ENCODE measurements at places on chromosomes 3 and 15.

GRCh38 chr3:88324788-88325187 is 175.0 kb downstream of the C3orf38 start:
- no peak for ATAC-seq

GRCh38 chr15:50257924-50258323 is 7.6 kb downstream of the HDC start:
- ATAC-seq: no peak

DNA sequence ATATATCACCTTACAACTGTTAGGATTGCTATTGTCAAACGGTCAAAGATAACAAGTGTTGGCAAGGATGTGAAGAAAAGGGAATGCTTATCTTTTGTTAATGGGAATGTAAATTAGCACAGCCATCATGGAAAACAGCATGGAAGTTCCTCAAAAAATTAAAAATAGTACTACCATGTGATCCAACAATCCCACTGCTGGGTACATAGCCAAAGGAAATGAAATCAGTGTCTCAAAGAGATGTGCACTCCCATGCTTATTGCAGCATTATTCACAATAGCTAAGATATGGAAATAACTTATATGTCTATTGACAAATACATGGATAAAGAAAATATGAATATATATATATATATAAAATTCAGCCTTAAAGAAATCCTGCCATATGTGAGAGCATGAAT is 274.6 kb downstream of the EDEM1 start:
- no peak for ATAC-seq

DNA sequence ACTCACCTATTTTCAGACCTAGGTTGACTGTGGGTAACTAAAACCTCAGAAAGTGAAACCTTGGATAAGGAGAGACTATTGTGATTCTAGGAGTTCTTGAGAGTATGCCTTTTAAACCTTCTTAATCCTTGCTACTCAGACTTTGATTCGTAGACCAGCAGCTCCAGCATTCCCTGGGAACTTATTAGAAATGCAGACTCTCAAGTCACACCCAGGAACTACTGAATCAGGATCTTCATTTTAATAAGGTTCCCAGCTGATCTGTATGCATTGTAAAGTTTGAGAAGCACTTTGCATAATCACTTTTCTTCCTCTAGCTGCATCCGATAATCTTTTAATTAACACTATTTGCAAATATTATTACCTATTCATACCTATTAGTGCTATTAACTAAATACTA is 480.3 kb upstream of the KCNMB2 start:
- no peak for ATAC-seq

DNA sequence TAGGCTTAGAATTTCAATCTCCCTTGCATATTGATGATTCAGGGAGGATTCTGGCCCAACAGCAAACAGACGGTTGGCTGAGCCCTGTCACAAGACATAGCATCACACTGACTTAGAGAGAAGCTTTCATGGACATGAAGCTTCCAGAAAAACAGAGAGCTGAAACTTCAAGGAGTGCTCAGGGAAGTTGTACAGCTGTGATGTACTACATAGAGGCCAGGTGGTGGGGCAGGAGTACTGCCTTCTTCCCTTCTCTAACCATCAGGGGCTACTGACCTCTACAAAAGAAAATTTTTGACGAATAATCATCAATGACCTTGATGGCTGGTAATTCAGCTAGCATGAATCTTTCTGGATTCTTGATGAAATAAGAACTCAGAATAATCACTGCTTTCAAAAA is 378.5 kb downstream of the ERC2 start:
- no peak for ATAC-seq

- ATAC-seq: no peak
Observed at GRCh38 chr3:94472511-94472910, 409.6 kb downstream of the NSUN3 start.

GRCh38 chr3:24506966-24507775 is 12.5 kb upstream of the THRB start:
- peak; percentile 87 for ATAC-seq

GRCh38 chr3:177538750-177539730 is 341.8 kb upstream of the TBL1XR1 start:
- no peak for ATAC-seq
